EL (cell line): ENCODE measurements at places on chromosomes 12 and 14.

GRCh38 chr12:122964439-122965257, 1.6 kb downstream of the ABCB9 start:
- no peak for DNase-seq

DNA sequence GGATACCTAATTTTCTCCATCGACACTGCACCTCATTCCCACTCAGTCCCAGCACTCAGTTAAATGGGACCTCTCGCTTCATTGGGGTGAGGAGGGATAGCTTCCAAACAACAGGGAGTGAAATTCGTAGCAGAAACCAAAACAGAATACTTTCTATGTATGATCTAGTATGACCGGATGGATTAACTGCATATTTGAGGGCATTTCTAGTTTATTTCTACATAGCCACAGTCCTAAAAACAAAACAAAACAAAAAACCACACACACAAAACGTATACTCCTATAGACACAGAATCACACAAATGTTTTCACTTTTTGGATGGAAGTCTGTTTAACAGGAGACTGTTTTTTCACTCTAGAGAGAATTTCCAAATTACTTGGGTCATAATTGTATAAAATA, 307.5 kb upstream of the FKBP4 start:
- no peak for DNase-seq

DNA sequence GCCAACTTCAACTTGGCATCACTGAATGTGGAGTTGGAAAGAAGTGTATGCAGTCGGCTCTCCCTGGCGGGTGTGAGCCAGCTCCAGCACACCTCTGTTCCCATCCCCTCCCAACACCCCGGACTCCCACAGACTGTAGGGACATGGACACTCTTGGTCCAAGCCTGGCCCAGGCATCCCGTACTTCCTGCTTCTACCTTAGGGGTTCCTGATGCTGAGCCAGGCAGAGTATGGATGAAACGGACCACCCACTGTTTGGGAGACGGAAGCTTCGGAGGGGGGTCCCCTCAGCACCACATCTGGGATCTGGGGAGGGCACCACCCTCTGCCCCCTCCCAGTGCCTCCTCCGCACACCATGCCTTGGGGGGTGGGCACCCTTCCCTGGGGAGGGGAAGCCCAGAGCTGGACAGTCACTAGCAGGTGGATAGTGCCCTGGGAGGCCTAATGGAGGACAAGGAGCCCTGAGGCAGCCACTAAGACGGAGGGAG, 62.0 kb downstream of the LGMN start:
- no peak for DNase-seq

- no peak for DNase-seq
These were observed 2.8 kb downstream of the B3GNT4 start for GRCh38 chr12:122206111-122206881.

DNA sequence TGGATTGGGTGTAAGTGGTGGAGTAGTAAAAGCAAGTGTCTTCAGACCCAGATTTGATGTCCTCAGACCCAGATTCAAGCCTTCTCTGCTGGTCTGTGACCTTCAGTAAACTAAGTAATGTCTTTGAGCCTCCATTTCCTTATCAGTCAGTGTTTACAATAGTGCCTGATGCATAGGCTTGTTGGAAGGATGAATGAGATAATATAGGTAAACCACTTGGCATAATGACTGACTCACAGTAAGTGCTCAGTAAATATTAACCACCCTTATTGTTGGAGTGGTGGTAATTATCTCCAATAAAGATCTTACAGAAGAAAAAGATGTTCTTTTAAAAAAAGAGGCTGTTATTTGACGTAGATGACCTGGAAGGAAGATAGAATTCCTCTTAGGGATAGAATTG, 86.2 kb downstream of the IGF1 start:
- DNase-seq: no peak

GRCh38 chr14:88793259-88793625, 489 bp upstream of the EML5 start:
- DNase-seq: no peak

DNA sequence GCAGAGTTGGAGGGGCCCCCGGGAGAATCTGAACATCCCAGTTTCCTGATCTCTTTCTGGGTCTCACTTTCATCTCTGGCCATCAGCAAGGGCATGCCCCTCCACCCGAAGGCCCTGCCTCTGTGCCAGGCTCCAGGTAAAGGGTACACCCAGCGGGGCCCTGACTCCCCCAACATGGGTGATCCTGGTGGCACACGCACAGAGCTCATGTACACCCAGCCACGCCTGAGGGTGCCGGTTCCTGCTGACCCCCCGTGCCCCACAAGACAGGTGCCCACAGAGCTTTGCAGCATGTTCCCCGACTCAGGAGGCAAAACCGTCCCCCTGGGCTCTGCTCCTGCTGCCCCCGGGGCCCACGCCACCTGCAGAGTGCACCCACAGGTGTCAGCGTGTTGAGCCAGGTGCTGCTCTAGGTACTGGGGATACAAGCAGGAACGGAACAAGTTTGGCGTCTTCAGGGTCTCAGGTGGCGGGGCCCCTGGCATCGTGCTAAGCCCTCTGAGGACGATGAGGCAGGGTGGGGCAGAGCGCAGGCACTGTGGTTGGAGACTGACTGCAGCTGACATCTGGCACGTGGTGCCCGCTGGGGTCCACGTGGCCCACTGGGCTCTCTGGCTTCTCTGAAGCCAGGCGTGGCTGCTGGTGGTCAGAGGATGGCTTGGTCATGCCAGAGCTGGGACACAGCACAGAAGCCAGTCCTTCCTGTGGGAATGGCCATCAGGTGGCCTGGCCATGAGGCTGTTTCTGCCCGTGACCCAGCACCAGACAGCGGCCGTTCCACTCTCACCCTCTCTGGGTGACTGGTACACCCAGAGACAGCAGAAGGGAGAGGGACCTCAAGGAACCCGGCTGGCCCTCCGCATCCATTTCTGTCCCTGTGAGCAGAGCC, 13.8 kb downstream of the BAG5 start:
- no peak for DNase-seq

DNA sequence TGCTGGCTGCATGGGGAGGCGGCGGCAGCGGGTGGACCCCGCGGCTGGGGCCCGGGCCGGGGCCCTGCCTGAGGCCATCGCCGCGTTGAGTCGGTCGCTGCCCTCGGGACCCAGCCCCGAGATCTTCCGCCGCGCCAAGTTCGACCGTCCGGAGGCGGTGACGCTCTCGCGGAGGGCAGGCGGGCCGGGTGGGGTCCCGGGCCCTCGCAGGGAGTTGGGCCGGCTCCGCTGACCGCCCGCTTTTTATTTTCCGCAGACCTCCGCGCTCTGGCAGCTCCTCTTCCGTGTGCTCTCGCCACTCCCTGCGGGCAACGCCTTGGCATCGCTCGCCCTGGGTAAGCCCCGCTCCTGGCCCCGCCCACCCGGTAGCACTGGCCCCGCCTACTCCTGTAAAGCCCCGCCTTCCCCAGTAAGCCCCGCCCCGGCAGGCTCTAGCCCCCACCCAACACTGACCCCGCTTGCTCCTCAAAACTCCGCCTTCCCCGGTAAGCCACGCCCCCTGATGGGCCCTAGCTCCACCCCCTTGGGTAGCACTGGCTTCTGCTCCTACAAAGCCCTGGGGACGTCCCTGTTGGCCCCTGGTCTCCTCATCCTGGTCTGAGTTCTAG, 424 bp downstream of the TEDC1 start:
- peak; percentile 79 for DNase-seq

GRCh38 chr14:21054123-21054767, 3.4 kb upstream of the RNASE8 start:
- DNase-seq: no peak

GRCh38 chr12:3134126-3134525, 56.9 kb downstream of the TSPAN9 start:
- no peak for DNase-seq

DNA sequence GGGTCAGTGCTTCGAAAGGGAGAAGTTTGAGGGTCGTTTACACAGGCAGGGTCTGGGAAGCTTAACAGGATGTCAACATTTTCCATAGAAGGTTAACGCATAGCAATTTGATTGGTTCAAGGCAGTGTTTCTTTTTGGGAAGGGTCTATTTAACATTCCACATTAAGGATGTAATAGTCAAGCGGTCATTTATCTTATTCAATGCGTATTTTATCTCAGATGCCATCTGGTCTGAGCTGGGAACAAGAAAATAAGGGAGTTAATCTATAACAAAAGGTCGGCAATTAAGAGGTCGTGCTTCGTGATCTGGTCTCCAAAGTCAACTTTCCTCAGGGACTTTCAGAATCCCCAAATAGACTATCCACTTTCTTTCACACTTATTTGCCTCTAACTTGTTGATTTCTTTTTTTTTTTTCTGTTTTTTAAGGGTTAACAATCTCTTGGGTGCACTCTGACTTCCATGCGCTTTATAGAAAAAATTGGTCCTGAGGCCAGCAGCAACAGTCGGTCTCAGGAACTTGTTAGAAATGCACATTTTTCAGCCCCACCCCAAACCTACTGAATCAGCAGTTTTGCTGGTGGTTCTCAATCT, 550 bp upstream of the RESF1 start:
- no peak for DNase-seq

GRCh38 chr14:56199095-56199981, 81.1 kb downstream of the PELI2 start:
- DNase-seq: peak; percentile 95

- DNase-seq: no peak
These were observed 7.8 kb downstream of the ATN1 start for GRCh38 chr12:6935371-6936193.

GRCh38 chr12:50182461-50182860, 15.3 kb upstream of the CERS5 start:
- no peak for DNase-seq

DNA sequence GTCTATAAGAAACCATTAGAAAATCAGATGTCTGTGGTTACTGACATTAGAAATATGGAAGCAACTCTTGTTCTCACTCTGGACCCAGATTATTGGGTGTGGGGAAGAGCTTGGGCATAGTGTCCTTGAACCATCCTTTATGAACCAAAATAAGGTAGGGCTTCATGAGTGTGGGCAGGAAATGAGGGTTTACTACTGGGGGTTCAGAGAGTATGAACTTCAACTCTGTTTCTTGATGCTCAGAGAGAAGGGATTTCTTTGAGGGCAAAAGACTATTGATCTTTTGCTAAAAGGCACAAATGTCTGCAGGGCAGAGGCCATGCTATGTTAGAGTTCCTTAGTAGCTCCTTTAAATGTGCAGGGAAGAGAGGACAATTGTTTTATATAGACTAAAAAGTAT, 183.3 kb upstream of the ATP2B1 start:
- DNase-seq: no peak

DNA sequence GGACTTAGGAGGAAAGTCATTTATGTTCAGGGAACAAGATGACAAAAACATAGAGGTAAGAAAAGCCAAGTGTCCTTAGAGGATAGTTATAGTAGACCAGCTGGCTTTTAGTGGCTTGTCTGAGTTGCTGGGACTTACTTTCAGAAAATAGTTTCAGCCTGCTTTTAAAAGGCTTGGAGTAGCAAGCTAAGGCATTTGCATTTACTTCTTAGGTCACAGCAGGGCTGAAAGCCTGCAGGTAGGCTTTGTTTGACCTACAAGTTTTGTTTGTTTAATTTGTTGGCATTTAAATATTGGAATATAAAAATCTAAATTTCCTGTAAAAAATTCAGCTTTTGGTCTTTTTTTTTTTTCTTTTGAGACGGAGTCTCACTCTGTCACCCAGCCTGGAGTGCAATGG, 5.1 kb downstream of the ACSS3 start:
- DNase-seq: no peak

GRCh38 chr14:76323331-76324050, 52.4 kb upstream of the ESRRB start:
- DNase-seq: no peak

DNA sequence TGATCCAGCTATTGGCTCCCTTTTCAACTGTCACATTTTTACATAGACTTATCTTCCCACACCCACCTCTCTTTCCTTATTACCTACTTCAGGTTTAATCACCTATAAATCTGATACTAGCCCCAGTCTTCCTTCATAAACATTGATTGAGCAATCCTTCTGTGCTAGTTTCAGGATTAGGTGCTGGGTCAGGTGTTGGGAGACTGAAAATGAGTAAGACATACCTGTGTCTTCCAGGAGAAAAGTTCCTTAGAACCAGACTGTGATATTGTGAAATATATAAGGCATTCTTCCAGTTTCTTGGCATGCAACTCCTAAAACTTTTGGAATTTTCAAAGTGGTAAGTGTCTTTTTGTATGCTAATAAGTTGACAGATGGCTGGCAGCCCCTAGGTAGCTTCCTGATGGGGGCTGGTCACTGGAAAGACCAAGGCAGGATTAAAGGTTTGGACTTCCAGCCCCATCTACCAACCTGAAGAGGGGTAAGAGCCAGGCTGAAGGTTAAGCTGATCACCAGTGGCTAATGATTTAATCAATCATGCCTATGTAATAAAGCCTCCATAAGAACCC, 4.6 kb downstream of the ANO6 start:
- no peak for DNase-seq

DNA sequence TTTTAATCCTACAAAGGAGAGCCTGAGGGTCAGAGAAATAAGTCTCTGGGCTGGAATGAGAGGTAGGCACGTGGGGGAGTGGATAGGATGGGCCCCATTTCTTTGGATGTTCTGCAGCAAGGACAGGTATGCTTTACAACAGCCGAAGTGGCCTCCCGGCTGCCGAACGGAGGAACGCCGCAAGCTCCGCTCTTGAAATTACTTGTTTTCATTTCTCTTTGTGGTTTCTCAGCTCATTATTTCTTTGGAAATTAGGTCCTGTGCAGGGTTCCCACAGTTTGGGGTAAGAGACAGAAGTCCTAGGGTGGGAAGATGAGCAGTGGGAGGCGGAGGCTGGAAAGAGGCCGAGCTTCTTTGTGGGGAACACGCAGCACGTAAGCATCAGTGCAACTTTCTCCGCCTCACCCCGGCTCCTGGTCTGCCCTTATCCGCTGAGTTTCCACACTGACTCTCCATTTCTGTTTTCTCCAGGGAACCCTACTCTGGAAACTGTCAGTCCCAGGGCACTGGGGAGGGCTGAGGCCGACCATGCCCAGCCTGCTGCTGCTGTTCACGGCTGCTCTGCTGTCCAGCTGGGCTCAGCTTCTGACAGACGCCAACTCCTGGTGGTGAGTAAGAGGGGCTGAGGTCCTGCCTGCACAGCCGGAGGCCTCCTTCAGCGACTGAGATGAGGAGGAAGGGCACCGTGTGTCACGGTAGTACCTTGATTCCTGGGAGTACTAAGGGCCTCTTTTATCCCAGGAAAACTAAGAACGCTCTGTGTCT, 2.0 kb downstream of the WNT5B start:
- DNase-seq: no peak

GRCh38 chr14:69695322-69696203, 71.4 kb upstream of the SRSF5 start:
- DNase-seq: no peak

- peak; percentile 92 for DNase-seq
These were observed 192.1 kb upstream of the GARIN6 start for GRCh38 chr12:99455350-99456035.

DNA sequence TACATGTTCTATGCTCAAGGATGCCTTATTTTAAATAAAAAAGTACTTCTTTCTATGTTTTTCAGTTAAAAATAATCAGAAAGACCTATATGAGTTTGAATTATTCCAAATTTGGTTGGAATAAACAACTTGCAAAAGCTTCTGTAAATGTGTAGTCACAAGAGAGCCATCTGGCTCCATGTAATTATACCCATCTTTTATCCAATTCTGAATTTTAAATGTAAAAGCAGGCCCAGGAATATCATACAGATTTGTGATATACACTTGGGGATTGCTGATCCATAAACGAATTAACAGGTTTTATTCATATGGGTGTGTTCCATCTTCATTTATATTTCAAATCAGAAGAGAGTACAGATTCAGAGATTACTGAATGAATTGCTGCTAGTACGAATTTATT, 329.2 kb upstream of the LRFN5 start:
- DNase-seq: no peak

GRCh38 chr14:59325906-59326305, 137.4 kb downstream of the DAAM1 start:
- no peak for DNase-seq
